Lung (tissue), 17 donors: ENCODE measurements at places on chromosomes 11 and 22. TPM values are rescaled to one million over a fixed set of nuclear protein-coding genes. Genes with fewer than 3 reads are reported as not detected.

CCDC157 gene
- polyA plus RNA-seq: 6.0 TPM

KRTAP5-9 gene
- polyA plus RNA-seq: 0.13 TPM

SERPIND1 gene
- polyA plus RNA-seq: 0.02 TPM

SLC25A45 gene
- polyA plus RNA-seq: 5.5 TPM

NPAS4 gene
- 0.07 TPM for polyA plus RNA-seq

C1QTNF5 gene
- polyA plus RNA-seq: 34.9 TPM

LRRC4C gene
- polyA plus RNA-seq: 0.33 TPM

TBRG1 gene
- 31.3 TPM for polyA plus RNA-seq

SAAL1 gene
- polyA plus RNA-seq: 13.6 TPM

CRYBB3 gene
- not detected for polyA plus RNA-seq

TMEM223 gene
- 38.6 TPM for polyA plus RNA-seq

OR6T1 gene
- not detected for polyA plus RNA-seq

LRRC56 gene
- polyA plus RNA-seq: 3.8 TPM

MCAM gene
- polyA plus RNA-seq: 120 TPM

BBOX1 gene
- 0.08 TPM for polyA plus RNA-seq

GRM5 gene
- polyA plus RNA-seq: 0.18 TPM
